A673 (cell line): ENCODE measurements at places on chromosomes 11 and 22. TPM values are rescaled to one million over a fixed set of nuclear protein-coding genes. Genes with fewer than 3 reads are reported as not detected.

BTBD18 gene
- not detected in 2 replicates for total RNA-seq

OR52A1 gene
- not detected in 2 replicates for total RNA-seq

OR8G5 gene
- total RNA-seq, result not detected in 2 replicates

FAM181B gene
- total RNA-seq, result 0.15 TPM in 1 of 2 replicates, not detected in the other

PLA2G3 gene
- 20.4 and 21.5 TPM in 2 replicates for total RNA-seq

TMEM191B gene
- total RNA-seq, result not detected in 2 replicates

ATXN10 gene
- total RNA-seq, result 271 and 294 TPM in 2 replicates

TYR gene
- not detected in 2 replicates for total RNA-seq

C1QTNF4 gene
- 0.31 and 0.41 TPM in 2 replicates for total RNA-seq

FAT3 gene
- total RNA-seq, result 7.3 and 9.1 TPM in 2 replicates

SMC1B gene
- total RNA-seq, result not detected in 2 replicates

WNT11 gene
- 0.94 and 1.2 TPM in 2 replicates for total RNA-seq

ANKK1 gene
- 0.39 and 0.43 TPM in 2 replicates for total RNA-seq

FDX1 gene
- 59.5 and 62.3 TPM in 2 replicates for total RNA-seq

HYOU1 gene
- total RNA-seq, result 315 and 328 TPM in 2 replicates

HTR3A gene
- not detected in 2 replicates for total RNA-seq

NXPE4 gene
- total RNA-seq, result not detected in 2 replicates

TEAD1 gene
- 74.6 and 81.8 TPM in 2 replicates for total RNA-seq

IL17REL gene
- total RNA-seq, result not detected in 2 replicates

SHISAL1 gene
- 1.8 and 2.5 TPM in 2 replicates for total RNA-seq

PHF21A gene
- 77.2 and 106 TPM in 2 replicates for total RNA-seq

ST14 gene
- total RNA-seq, result 0.17 and 0.30 TPM in 2 replicates

OR2AT4 gene
- not detected in 2 replicates for total RNA-seq

C22orf15 gene
- total RNA-seq, result 2.0 and 2.2 TPM in 2 replicates

KDM4D gene
- 3.0 and 3.9 TPM in 2 replicates for total RNA-seq

APOL3 gene
- 0.59 TPM in 1 of 2 replicates, not detected in the other for total RNA-seq

PARVG gene
- total RNA-seq, result 13.9 and 14.7 TPM in 2 replicates

SPA17 gene
- 22.9 and 25.8 TPM in 2 replicates for total RNA-seq

SLC17A6 gene
- total RNA-seq, result not detected in 2 replicates

ZW10 gene
- total RNA-seq, result 31.4 TPM in 2 replicates

JAML gene
- not detected in 2 replicates for total RNA-seq

FTH1 gene
- total RNA-seq, result 2,291 and 2,484 TPM in 2 replicates

VWCE gene
- 8.0 and 8.6 TPM in 2 replicates for total RNA-seq

HTR3B gene
- not detected in 2 replicates for total RNA-seq
